Esophagus squamous epithelium (tissue), 5 donors: ENCODE measurements at places on chromosomes 12 and 14.

DNA sequence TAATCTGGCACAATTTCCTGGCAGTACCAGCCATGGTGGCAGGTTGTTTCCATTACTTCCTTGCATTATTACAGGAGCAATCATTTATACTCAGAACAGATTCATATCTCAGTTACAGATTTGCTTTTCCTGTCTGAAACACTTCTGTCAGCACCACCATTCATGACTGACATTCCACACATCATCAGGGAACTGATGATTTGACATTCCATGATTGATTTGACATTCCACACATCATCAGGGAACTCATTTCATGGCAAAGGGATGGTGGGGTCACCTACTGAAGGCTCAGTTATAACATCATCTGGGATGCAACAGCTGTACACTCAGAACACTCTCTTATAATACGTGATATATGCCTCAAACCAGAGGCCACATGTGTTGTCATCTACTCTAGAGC lies 30.9 kb upstream of the RERGL start:
- DNase-seq: no peak

GRCh38 chr14:82546401-82546800 lies 1012.7 kb upstream of the SEL1L start:
- DNase-seq: no peak

DNA sequence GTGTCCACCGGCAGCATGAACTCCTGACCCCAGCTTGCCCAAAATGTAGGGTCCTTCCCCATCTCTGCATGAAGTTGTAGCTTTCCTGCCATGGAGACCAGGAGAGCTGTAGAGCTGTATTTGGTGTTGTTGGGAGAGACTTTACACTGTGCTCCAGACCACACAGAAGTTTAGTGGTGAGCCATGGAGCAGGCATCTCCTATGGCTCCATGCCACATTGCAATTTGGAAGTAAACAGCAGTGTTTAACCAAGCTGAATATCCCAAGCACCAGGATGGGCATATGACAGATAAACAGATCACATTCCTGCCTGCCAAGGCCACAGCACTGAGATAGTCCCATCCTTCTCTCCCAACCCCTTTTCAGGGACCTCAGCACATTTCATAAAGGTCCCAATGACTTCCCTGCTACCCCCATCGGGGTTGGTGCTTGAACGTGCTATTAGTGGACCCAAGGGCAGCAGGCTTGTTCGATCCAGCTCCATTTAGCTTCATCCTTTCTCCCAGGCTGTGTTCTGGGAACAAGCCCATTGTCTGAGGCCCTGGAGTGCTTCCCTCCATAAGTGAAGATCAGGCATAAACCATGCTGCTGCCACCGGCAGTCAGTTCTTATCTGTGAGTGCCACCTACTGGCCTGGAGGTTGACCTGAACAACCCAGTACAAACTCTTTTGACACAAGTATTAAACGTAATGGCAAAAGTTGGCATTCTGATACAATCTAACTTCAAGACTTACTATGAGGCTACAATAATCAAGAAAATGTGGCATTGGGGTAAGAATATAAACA lies 172.3 kb upstream of the ATXN7L3B start:
- no peak for DNase-seq

DNA sequence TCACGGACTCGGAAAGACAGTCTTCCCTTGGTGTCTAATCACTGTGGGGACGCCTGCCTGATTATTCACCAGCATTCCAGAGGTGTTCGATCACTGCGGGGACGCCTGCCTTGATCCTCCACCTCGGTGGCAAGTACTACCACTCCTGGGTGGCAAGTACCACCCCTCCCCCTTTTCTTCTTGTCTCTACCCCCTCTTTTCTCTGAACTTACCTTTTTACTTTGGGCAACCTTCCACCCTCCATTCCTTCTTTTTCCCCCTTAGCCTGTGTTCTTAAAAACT lies 12.0 kb upstream of the LGMN start:
- DNase-seq: no peak

GRCh38 chr14:104977008-104977680 lies 1.0 kb downstream of the AHNAK2 start:
- no peak for DNase-seq

GRCh38 chr12:113359939-113360748 lies 1.8 kb downstream of the PLBD2 start:
- no peak for DNase-seq

DNA sequence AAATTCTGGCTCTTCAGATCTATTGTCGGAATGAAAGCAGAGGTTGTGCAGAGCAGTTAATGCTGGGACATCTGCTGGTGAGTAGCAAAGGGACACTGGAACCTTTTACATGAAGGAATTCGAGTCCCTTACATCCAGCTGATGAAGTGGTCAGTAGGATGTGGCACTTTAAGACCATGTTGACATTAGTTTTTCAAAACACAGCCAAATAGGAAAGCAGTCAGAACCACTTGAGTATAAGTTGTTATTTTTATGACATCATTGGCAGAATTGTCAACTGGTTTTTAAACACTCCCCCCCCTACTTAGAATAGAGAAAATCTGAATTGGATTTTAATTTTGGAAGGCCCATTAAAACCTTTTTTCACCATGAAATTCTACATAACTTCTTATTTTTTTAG lies 46.8 kb upstream of the AMN start:
- DNase-seq: no peak

- DNase-seq: no peak
Measured at GRCh38 chr12:38149395-38150073, 167.0 kb upstream of the ALG10B start.

- DNase-seq: no peak
Measured at GRCh38 chr12:116661341-116661740, 76.5 kb downstream of the SPRING1 start.

DNA sequence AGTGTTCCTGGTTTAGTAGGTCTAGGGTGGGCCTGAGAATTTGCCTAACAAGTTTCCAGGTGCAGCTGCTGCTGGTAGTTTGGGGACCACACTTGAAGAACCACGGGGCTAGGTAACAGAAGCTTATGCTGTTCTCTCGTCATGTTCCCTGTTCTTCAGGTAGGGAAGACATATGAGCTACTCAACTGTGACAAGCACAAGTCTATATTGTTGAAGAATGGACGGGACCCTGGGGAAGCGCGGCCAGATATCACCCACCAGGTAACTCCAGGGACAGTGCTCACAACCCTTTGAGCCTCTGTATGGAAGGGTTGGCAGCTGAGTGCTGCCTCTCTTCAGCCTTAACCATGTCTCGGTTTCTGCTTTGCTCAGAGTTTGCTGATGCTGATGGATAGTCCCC lies 3.5 kb downstream of the EMG1 start:
- DNase-seq: no peak

DNA sequence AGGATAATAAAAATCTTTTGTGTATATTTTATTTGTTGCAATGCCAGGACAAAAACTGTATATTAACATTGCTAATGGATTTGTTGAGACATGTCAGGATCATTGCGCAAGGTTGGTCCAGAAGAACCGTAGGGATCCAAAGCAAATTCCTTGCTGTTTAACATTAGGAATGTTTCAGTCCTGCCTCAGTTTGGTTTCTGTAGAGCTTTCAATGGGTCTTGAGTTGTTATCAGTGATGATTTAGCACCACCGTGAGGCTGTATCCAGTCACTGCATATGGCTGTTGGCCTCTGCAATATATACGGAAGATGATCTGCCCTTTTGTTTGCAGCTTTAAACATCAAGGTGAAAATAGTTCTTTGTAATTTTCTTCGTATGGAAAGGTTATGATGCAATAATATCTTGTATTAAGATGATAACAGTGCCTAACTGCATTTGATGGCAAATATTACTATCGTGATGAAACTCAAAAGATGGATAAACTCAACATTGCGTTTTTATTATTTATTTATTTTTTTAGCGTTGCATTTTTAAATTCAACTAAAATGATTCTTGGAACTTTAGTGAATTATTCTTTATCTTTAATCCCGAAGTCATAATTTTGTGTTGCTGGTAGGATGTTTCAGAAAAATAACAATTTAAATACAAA lies 231.2 kb downstream of the AKAP6 start:
- DNase-seq: no peak

DNA sequence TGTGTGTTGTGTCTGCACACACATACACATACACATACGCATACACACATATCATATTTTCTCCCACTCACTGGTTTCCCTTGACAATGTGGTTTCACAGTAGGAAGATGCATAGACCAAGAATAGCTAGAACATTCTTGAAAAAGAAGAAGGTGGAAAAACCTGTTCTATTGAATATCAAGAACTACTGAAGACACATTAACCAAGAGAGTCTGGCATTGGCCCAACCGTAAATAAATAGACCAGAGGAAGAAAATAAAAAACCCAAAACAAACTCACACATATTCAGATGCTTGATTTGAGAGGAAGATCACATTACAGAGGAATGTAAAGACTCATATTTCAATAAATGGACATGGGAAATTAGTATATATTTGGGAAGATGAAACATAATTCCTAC lies 311.3 kb downstream of the FOXG1 start:
- no peak for DNase-seq

- DNase-seq: no peak
Measured at GRCh38 chr14:24508155-24508840, at the start of gene CMA1. CMA1 (minus strand) TSS chr14:24508265; CDS start chr14:24508235, 30 bp downstream.

- no peak for DNase-seq
Measured at GRCh38 chr12:42584651-42585111, 4.9 kb downstream of the PRICKLE1 start.

DNA sequence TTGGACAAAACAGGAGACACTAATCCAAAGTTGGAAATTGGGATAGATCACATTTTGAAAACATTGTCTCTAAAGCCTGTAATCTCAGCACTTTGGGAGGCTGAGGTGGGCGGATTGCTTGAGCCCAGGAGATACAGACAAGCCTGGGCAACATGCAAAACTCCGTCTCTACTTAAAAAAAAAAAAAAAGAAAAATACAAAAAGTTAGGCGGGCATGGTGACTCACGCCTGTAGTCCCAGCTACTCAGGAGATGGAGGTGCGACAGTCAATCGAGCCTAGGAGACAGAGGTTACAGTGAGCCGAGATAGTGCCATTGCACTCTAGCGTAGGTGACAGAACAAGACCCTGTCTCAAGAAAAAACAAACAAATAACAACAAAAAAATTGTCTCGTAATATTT lies 152.1 kb downstream of the MGAT4C start:
- no peak for DNase-seq

DNA sequence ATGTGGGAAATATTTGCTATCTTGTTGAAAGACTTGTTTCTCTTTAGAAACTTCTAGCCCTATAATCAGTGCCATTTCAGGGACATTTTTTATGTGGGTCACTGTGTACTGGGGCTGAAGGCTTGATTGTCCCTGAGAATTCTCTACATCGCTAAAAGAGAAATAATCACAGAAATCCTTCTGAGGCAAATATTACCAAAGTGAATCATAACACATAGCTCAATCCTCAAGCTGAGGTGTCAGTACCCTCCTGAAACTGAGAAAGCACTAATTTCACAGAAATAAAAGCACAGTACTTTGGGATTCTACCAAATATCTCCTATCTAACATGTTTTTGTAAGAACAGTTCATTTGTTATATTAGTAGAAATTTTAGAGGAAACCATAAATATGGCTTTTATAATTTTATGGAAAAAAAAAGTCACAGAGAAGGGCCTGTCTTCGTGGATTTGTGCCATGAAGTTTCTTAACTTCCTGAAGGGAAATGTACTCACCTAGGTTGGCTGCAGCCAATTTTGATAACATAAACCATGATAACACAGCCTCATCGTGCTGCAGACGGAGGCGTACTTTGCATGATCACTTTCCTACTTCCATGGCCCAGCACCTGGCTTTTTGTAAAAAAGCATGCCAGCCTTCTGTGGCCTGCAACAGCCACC lies 163.7 kb upstream of the HIF1A start:
- no peak for DNase-seq

GRCh38 chr12:7129287-7129871 lies 690 bp upstream of the RBP5 start:
- DNase-seq: no peak

DNA sequence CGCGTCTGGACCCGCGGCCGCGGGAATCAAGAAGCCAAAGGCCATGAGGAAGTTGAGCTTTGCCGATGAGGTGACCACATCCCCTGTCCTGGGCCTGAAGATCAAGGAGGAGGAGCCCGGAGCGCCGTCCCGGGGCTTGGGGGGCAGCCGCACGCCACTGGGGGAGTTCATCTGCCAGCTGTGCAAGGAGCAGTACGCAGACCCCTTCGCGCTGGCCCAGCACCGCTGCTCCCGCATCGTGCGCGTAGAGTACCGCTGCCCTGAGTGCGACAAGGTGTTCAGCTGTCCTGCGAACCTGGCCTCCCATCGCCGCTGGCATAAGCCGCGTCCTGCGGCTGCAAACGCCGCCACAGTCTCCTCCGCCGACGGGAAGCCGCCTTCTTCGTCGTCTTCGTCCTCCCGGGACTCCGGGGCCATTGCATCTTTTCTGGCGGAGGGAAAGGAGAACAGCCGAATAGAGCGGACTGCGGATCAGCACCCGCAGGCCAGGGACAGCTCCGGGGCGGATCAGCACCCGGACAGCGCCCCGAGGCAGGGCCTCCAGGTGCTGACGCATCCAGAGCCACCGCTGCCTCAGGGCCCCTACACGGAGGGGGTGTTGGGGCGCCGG lies 1.0 kb downstream of the INSM2 start:
- DNase-seq: no peak

- DNase-seq: no peak
Measured at GRCh38 chr14:49193332-49194065, 392.7 kb downstream of the RPS29 start.

GRCh38 chr12:125683748-125684381 lies 618.6 kb downstream of the AACS start:
- DNase-seq: no peak

- no peak for DNase-seq
Measured at GRCh38 chr12:116186482-116187150, 90.9 kb downstream of the MED13L start.

DNA sequence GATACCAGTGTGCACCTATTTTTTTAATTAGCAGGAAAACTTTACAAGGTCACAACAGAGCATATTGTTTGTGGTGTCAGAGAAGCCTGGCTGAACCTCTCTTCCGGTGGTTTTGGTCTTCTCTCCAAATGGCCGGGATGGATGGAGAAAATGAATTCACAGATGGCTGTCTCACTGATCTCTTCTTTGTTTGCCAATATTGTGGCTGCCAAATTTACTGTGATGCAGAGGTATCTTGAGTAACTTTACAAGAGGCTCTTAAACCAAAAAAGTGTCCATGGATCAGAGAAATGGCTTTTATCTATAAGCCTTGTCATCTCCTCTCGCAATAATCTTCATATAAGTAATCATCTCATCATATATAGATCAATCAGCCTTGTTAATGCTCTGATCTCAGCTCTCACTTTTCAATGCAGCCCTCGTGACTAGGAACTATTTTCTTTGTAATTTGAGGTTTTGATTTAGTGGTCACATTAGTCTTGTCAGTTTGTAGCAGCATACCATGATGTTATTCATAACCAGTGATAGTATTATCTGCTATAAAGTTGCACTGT lies 308.1 kb downstream of the EGLN3 start:
- DNase-seq: no peak

DNA sequence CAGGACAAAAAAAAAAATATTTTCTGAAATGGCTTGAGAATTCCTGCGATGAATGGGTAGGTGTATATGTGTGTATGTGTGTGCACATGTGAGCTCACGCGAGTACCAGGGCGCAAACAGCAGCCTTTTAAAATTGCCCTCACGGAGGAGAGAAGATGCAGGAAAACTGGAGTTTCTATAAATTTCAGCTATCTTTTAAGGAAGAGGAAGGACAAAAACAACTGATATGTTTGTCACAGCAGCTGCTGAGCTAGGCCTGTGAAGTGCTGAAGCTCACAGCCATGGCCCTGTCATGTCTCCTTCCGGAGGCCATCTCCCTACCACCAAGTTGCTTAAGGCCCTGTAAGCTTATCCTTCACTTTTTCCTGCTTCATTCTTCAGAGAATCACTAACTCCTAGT lies 40.8 kb downstream of the DUSP16 start:
- DNase-seq: no peak

GRCh38 chr12:122366685-122367475 lies 55.6 kb downstream of the CLIP1 start:
- DNase-seq: no peak

- no peak for DNase-seq
Measured at GRCh38 chr12:121603581-121603980, 22.7 kb upstream of the ORAI1 start.
